Activated naive CD4-positive, alpha-beta T cell treated with anti-CD3 and anti-CD28 coated beads, Interleukin-2, amount 50 U/mL, for 72 hours (primary cell): ENCODE measurements at places on chromosomes 1 and 21. TPM values are rescaled to one million over a fixed set of nuclear protein-coding genes. Genes with fewer than 3 reads are reported as not detected.

PTPN7 gene
- total RNA-seq: 198 TPM

TPR gene
- total RNA-seq: 214 TPM

OR2L5 gene
- total RNA-seq: 0.16 TPM

C8B gene
- total RNA-seq: not detected

GRCh38 chr1:116368241-116368640 is 4.8 kb upstream of the ATP1A1 start:
- no peak for DNase-seq

DNA sequence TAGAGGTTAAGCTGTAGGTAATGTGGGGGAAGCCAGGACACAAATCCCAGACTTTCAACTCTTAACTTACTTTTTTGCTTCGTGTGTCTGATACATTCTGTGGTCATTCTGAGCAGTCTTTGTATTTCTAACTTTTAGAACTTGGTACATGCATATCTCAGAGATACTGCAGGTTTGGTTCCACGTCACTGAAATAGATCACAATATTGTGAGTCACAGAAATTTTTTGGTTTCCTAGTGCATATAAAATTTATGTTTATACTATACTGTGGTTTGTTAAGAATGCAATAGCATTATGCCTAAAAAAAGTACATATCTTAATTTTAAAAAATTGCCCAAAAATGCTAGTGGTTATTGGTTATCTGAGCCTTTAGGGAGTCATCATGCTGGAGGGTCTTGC is 3.2 kb downstream of the URB2 start:
- DNase-seq: no peak

GRCh38 chr1:153363641-153364040 is 6.0 kb downstream of the S100A9 start:
- DNase-seq: no peak

- DNase-seq: no peak
Measured at GRCh38 chr1:159751031-159751430, 29.7 kb upstream of the DUSP23 start.

GRCh38 chr1:80048716-80049115 is 1042.2 kb upstream of the ADGRL4 start:
- DNase-seq: no peak

GRCh38 chr21:34997294-34997693 is 51.8 kb downstream of the RUNX1 start:
- DNase-seq: no peak

DNA sequence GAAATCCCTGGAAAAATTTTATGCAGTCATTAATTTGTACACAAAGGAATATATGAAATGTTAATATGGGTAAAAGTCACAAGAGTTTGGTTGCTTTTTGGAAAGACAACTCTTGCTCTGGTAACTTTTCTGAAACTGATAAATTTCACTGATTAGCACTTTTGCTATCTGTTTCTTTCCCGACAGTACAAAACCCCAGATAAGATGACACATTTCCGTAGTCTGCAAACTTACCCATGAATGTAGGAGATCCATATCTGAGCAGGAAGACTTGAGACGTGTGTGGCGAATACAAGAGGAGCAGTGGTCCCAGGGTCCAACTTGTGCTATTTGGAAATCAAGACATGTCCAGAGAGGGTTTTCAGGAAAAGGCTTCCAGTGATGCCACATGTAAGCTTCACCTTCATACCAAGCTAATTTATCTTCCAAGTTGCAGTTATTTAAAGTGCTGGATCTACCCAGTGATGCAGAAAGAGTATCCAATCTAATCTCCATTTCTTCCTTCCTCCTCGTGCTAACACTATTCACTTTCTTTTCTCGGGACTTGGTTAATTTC is 35.9 kb upstream of the SAMSN1 start:
- no peak for DNase-seq

GRCh38 chr1:80987824-80988223 is 812.9 kb upstream of the ADGRL2 start:
- no peak for DNase-seq

DNA sequence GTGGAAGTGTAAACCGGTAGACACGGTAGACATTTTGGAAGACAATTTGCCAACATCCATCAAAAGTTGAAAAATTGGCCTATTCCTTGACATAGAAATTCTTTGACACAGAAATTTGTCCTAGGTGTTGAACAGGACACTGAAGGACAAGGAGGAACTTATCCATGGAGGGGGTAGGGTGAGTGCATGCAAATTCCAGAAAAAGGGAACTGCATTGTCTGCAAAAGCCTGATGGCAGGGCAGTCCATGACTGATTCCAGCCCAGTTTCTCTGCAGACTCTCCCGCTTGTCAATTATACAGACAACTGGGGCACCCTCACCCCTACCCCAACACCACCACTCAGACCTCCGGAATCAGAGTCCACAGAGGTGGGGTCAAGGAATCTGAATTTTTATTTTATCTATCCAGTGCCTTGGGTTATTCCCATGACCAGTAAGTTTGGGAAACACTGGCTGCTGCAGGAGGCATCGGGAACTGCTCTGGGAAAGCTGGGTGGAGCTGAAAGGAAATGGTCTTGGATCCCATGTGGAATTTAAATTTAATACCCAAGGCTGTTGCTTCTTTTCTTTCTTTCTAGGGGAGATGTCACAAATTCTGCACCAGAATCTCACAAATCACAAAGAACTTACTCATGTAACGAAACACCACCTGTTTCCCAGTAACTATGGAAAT is 103.3 kb upstream of the SLC45A1 start:
- no peak for DNase-seq

- DNase-seq: peak; percentile 67
Measured at GRCh38 chr1:11320153-11320936, 47.3 kb downstream of the UBIAD1 start.

- DNase-seq: no peak
Measured at GRCh38 chr1:89581859-89582258, 51.1 kb upstream of the LRRC8C start.

GRCh38 chr1:187513190-187513589 is 684.4 kb downstream of the PLA2G4A start:
- no peak for DNase-seq

GRCh38 chr1:207088161-207088560 is 499 bp upstream of the C4BPB start:
- DNase-seq: no peak
